Activated CD8-positive, alpha-beta memory T cell treated with anti-CD3 and anti-CD28 coated beads, Interleukin-2, amount 10 ng/mL, durations not matched to agents 7 days and 5 days (primary cell): ENCODE measurements at places on chromosomes 4 and X. TPM values are rescaled to one million over a fixed set of nuclear protein-coding genes. Genes with fewer than 3 reads are reported as not detected.

GRCh38 chr4:115275615-115276014 lies 162.2 kb upstream of the NDST4 start:
- no peak overlapping the region for H3K27ac ChIP-seq
- H3K36me3 ChIP-seq = peaks cover 5% of the 10 kb centered on the region
- H3K27me3 ChIP-seq = no peaks in the 10 kb centered on the region
- H3K4me1 ChIP-seq = peaks cover 24% of the 10 kb centered on the region

GRCh38 chr4:105194328-105195231 lies 47.9 kb downstream of the TET2 start:
- no peak overlapping the region for H3K4me3 ChIP-seq
- H3K4me1 ChIP-seq = peaks cover 14% of the 10 kb centered on the region
- peaks cover 46% of the 10 kb centered on the region for H3K36me3 ChIP-seq
- no peak for DNase-seq
- no peak overlapping the region for H3K27ac ChIP-seq

DNA sequence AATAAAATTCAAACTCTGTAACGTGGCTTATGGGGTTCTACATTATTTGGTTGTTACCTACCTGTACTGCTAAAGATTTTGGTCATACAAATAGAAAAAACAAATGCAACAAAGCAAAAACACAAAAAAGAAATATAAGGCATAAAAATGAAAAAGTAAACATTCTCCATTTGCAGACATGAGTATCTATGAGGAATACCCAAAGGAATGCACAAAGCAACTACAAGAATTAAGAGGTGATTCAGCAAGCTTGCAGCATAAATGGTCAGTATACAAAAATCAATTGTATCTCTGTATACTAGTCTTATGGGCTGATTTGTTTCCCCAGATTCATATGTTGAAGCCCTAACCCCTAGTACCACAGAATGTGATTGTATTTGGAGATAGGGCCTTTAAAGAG lies 3.6 kb upstream of the PDE5A start:
- no peak overlapping the region for H3K4me3 ChIP-seq
- DNase-seq = no peak
- H3K36me3 ChIP-seq = no peaks in the 10 kb centered on the region
- H3K27ac ChIP-seq = no peak overlapping the region
- peaks cover 10% of the 10 kb centered on the region for H3K4me1 ChIP-seq

SMIM10 gene
- 0.44 TPM for total RNA-seq

CAPN6 gene
- not detected for total RNA-seq

DNA sequence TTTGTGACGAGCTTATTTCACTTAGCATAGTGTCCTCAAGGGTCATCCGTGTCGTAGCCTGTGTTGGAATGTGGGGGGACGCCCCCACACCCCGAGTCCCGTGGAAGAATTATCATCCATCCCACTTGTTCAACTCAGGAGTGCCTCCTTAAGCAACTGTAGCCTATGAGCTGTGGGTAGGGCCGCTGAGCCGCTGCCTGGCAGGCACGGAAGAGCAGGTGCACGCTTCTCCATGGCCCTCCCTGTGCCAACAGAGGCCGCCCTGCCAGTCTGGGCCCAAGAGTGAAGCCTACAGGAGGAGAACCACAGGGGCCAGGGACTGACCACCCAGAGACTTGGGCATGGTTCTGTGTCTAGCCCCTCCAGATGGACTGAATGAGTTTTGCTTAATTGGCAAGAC lies 2.3 kb upstream of the RGS12 start:
- DNase-seq = peak; percentile 32
- no peak overlapping the region for H3K27ac ChIP-seq
- H3K27me3 ChIP-seq = peaks cover 57% of the 10 kb centered on the region
- H3K36me3 ChIP-seq = no peaks in the 10 kb centered on the region
- no peak overlapping the region for H3K4me3 ChIP-seq

- H3K27me3 ChIP-seq = peaks cover 27% of the 10 kb centered on the region
- peak; percentile 80 for DNase-seq
- peaks cover 24% of the 10 kb centered on the region for H3K4me1 ChIP-seq
- H3K27ac ChIP-seq = peak within 1 kb of the TSS; percentile 68
- H3K36me3 ChIP-seq = no peaks in the 10 kb centered on the region
- H3K4me3 ChIP-seq = peak within 1 kb of the TSS; percentile 80
Measured at GRCh38 chrX:150362599-150363481, at the start of gene MAMLD1. Gene MAMLD1, plus strand, starts transcription at chrX:150363317. Its CDS starts 82,200 bp downstream, at chrX:150445517.

GIMD1 gene
- total RNA-seq = not detected

DNA sequence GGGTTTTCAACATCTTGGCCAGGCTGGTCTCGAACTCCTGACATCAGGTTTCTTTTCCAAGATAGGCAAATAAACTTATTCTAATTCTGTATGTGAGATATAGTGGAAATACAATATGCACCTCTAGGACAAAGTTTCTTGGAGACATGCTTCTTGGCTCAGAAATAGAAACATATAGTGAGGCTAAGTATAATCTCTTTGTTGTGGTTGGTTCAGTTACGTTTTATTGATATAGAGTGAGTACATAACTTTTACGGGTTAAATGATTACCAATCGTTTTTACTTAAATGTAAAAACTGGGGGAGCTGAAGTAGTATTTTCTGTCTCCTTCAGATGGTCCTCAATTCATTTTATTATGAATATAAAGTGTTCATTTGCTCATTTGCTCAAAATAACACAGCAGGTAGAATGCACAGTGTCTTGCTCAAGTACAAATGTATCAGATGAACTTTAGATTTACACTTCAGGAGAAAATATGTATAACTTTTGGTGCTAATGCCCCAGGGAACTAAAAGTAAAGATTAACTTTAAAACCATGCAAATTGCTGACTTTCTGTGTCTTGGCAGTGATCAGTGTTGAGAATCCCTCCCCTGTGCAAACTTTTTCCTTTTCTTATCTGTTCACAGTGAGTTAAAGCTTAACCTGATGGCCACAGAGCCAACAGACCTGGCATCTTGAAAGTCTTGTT lies 77.6 kb downstream of the AFF1 start:
- no peak overlapping the region for H3K27ac ChIP-seq
- H3K36me3 ChIP-seq = peaks cover 2% of the 10 kb centered on the region
- H3K4me3 ChIP-seq = no peak overlapping the region
- no peak for DNase-seq
- H3K27me3 ChIP-seq = no peaks in the 10 kb centered on the region

GRCh38 chr4:127698789-127699200 lies 31.4 kb upstream of the SLC25A31 start:
- H3K36me3 ChIP-seq = no peaks in the 10 kb centered on the region
- H3K27me3 ChIP-seq = peaks cover 9% of the 10 kb centered on the region
- H3K27ac ChIP-seq = no peak overlapping the region
- H3K4me1 ChIP-seq = no peaks in the 10 kb centered on the region

- H3K4me3 ChIP-seq = no peak overlapping the region
- H3K4me1 ChIP-seq = no peaks in the 10 kb centered on the region
- H3K27ac ChIP-seq = no peak overlapping the region
- DNase-seq = no peak
- no peaks in the 10 kb centered on the region for H3K36me3 ChIP-seq
Measured at GRCh38 chr4:67899096-67899495, 15.3 kb upstream of the TMPRSS11D start.

DNA sequence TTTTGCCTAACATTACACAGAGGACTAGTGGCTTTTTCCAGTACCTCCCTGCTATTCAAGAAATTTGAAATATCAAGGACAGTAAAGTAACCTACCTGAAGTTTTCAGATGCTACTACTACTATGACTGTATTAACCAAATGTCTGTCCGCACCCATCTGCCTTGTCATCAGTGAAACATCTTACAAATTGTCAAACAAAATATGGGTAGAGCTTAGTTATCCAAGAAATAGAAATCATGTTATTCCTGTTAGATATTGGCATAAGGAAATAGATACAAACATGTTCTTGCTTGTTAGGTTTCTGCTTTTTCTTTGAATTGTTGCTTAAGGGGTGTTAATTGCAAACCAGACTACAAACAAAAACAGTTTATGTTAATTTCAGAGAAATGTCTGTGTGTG lies 63.9 kb downstream of the PLS3 start:
- H3K36me3 ChIP-seq = no peaks in the 10 kb centered on the region
- H3K4me1 ChIP-seq = no peaks in the 10 kb centered on the region
- H3K4me3 ChIP-seq = no peak overlapping the region
- no peaks in the 10 kb centered on the region for H3K27me3 ChIP-seq
- no peak overlapping the region for H3K27ac ChIP-seq

DNA sequence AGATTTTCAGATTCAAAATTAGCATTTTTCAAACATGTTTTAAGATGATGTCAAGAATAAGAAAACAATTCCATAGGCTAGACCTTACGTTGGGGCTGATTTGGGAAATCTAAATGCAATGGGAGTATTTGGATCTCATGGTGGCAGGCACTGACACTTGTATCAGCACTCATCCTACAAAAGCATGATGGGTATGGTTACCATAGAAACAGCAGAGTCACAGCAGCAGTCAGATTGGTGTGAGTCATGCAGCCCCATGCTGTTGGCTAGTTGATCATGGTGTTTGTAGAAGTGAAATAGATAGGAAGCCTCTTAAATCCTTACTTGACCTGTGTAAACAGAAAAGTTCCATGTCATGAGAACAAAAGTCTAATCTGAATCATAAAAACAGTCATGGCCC lies 1637.3 kb upstream of the PABPC4L start:
- no peak overlapping the region for H3K27ac ChIP-seq
- H3K36me3 ChIP-seq = no peaks in the 10 kb centered on the region
- no peaks in the 10 kb centered on the region for H3K4me1 ChIP-seq
- no peak overlapping the region for H3K4me3 ChIP-seq
- DNase-seq = no peak

- no peak overlapping the region for H3K4me3 ChIP-seq
- peaks cover 1% of the 10 kb centered on the region for H3K36me3 ChIP-seq
- no peaks in the 10 kb centered on the region for H3K4me1 ChIP-seq
- no peak overlapping the region for H3K27ac ChIP-seq
- DNase-seq = no peak
Measured at GRCh38 chr4:106062452-106062875, 167.2 kb downstream of the NPNT start.

- no peaks in the 10 kb centered on the region for H3K36me3 ChIP-seq
- no peak for DNase-seq
- no peak overlapping the region for H3K27ac ChIP-seq
- H3K4me1 ChIP-seq = no peaks in the 10 kb centered on the region
- H3K27me3 ChIP-seq = no peaks in the 10 kb centered on the region
Measured at GRCh38 chrX:119735467-119735866, 22.9 kb upstream of the SOWAHD start.

TLR10 gene
- not detected for total RNA-seq

BMPR1B gene
- not detected for total RNA-seq

DNA sequence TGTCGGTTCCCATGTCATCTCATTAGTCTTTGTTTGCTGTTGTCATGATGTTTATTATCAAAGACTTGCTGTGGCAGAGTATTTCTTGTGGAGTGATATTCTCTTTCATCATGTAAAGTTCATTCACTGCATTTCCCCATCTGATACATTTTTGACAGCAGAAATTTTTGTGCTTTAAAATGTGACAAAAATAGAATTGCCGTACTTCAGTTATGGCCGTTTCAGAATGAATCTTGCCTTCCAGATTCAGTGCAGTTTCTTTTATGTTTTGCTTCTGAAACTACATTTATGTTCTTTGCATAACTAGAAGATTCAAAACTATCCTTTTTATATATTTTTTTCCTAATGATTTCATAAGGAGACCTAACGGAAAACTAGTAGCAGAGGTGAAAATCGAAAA lies 10.0 kb downstream of the CSTF2 start:
- H3K36me3 ChIP-seq = peaks cover 51% of the 10 kb centered on the region
- H3K27me3 ChIP-seq = no peaks in the 10 kb centered on the region
- peak overlapping the region; percentile 93 for H3K27ac ChIP-seq
- peaks cover 25% of the 10 kb centered on the region for H3K4me1 ChIP-seq

DNA sequence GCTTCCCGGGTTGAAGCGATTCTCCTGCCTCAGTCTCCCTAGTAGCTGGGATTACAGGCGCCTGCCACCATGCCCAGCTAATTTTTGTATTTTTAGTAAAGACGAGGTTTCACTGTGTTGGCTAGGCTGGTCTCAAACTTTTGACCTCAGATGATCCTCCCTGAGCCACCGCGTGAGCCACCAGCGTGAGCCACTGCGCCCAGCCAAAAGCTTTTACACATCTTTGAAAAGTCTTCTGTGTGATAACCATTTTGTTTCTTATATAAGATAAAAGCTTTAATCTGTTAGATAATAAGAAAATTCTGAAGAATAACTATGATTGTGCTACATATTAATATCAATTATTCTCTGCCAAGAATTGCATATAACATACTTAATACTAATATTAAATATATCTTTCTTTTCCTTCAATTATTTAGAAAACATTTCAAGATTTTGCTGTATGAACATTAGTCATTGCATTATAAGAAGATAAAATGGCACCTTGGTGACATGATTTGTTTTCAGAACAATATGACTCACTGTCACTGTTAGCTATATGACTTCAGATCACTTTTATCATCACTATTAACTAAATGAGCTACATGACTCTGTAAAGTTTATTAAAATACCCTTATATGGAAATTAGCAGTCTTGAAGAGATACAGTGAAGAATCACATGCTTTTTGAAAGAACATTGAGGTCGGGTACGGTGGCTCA lies 33.4 kb downstream of the RUFY3 start:
- peaks cover 11% of the 10 kb centered on the region for H3K4me1 ChIP-seq
- DNase-seq = no peak
- no peak overlapping the region for H3K4me3 ChIP-seq

- H3K36me3 ChIP-seq = no peaks in the 10 kb centered on the region
- H3K4me3 ChIP-seq = no peak overlapping the region
- H3K27me3 ChIP-seq = peaks cover 15% of the 10 kb centered on the region
- DNase-seq = no peak
- no peak overlapping the region for H3K27ac ChIP-seq
- peaks cover 3% of the 10 kb centered on the region for H3K4me1 ChIP-seq
Measured at GRCh38 chr4:38765382-38765781, 17.4 kb downstream of the TLR10 start.

- H3K27ac ChIP-seq = no peak overlapping the region
- no peak for DNase-seq
- peaks cover 11% of the 10 kb centered on the region for H3K36me3 ChIP-seq
- peaks cover 36% of the 10 kb centered on the region for H3K4me1 ChIP-seq
Measured at GRCh38 chr4:169412046-169412445, 141.3 kb upstream of the SH3RF1 start.
